Naive thymus-derived CD8-positive, alpha-beta T cell (primary cell): ENCODE measurements at places on chromosomes 11 and 22.
A peak's percentile ranks its signal among the peaks of the same experiment; 100 is the strongest.

DNA sequence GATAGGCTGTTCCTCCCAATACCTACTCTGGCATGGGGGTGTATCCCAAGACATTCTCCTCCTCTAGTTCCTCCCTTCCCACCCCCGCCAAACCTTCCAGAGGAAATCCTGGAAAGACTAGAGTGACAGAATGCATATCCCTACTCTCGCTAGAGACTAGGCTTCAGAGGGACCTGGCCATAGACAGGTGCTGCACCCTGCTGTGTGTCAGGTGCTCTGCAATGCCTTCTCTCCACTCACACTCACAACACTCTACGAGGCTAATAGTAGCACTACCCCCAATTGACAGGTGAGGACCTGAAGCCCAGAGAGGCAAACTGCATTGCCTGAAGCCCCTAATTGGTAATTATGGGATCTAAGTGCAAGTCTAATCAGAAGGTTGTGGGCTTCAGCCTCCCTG lies 46.2 kb upstream of the LMO1 start:
- no peak for DNase-seq

- peak; percentile 23 for DNase-seq
Measured at GRCh38 chr22:45164270-45165088, 754 bp downstream of the NUP50 start.

GRCh38 chr11:44893308-44893822 lies 57.3 kb downstream of the TP53I11 start:
- no peak for DNase-seq

DNA sequence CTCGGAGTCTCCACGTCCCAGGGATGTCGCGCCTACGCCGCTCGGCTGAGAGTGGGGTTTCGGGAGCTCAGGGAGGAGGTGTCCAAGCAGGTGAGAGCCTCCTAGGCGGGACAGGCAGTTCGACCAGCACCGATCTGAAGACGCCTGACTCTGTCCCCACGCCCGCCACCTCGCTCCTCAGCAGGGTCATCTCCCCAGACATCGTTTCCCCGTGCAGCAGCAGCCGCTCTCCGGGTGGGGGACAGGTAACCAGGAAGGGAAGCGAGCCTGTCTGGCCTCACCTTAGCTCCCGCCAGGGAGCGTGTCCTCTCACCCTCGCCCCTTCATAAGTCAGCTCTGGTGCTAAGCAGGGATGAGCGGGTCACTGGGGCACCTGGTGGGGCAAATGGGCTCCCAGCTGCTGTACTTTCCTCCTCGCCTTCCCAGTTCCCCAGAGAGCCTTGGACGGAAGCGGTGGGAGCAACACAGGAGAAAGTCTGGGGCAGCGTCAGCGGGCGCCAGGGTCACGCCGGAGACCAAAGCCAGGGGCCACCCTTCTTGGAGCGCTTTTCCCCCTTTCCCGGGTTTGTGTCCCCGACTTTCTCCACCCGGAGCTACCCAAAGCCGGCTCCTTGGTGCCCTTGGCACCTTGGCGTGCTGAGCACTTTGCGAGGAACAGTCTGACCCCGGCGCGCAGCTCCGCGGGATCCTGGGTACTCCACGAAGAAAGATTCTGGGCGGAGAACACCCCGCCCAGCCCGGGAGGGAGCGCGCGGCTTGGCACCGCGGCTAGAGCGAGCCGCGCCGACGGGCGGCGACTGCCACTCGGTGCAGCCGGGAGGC lies 1.6 kb downstream of the SPON1 start:
- no peak for DNase-seq

DNA sequence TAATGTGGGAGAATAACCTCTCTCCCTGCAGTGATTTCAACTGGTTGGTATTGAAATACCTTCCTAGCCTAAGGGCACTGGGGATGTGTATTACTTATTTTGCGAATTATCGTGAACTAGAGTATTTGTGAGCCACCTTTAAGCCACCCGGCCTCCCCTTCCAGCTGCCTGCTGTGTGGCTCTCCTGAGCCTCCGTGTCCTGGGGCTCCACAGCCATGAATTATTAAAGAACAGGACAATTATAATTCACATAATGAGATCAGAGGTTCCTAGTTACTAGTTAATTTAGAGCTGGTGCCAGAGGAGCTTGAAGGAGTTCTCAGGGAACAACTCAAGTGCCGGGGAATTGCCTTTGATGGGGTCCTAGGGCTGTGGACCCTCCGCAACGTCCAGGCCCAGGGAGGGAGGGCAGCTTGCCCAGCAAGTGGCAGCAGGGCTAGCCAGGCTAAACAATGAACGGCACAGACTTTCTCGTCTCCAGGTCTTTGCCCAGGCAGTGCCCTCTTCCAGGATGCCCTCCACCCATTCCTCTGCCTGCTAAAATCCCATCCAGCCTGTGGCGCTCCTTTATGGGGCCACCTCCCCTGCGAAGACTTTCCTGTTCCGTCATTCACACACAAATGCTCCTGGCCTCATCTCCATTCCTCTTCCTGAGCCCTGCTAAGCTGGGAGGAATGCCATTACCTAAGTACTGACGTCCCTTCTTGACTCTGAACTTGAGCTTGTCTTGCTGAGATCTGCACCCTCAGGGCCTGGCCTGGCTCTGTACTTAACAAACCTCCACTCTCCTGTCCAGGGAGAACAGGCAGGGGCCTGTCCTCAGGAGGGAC lies 91.5 kb downstream of the RTL6 start:
- no peak for DNase-seq

GRCh38 chr11:116512841-116513240 lies 259.9 kb downstream of the BUD13 start:
- DNase-seq, result no peak
